ENCODE measurements at places on chromosomes 1 and 21.

GRCh38 chr1:31901838-31902509 lies 36.2 kb downstream of the PTP4A2 start:
- no peak for DNase-seq

DNA sequence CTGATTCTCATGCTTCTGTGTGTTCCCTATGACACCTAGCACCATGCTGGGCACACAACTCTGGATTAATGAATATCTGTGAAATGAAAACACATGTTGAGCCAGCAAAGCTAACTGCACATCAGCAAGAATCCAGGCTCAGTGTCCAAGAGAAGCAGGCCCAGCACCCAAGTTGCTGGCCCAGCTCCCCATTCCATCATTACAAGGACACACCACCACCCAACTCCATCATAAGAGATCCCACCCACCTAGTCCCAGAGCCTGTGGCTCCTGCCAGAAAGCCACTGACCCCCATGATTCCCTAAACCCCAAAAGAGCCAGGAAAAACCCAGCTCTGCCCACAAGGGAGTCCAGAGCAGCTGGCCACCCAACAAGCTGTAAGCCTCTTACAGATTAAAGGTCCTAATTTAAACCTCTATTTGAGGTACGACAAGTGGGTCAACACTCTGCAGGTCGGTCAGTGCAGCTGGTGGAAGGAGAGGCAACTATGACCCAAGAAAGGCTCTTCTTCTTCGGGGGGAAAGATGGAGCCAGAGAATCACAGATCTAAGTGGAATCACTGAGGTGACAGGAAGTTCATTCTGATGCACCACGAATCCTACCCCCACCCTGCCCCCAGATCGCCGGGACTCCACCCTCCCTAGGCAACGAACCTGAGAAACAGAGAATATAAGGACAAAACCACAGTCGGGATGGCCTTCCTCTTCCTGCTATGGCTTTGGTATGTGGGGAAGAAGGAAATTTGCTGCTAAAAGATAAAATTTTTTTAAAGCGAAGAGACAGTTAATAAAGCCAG lies 58.2 kb downstream of the CD34 start:
- no peak for DNase-seq

- no peak for DNase-seq
These were observed 142.4 kb downstream of the CD247 start for GRCh38 chr1:167375949-167376348.

DNA sequence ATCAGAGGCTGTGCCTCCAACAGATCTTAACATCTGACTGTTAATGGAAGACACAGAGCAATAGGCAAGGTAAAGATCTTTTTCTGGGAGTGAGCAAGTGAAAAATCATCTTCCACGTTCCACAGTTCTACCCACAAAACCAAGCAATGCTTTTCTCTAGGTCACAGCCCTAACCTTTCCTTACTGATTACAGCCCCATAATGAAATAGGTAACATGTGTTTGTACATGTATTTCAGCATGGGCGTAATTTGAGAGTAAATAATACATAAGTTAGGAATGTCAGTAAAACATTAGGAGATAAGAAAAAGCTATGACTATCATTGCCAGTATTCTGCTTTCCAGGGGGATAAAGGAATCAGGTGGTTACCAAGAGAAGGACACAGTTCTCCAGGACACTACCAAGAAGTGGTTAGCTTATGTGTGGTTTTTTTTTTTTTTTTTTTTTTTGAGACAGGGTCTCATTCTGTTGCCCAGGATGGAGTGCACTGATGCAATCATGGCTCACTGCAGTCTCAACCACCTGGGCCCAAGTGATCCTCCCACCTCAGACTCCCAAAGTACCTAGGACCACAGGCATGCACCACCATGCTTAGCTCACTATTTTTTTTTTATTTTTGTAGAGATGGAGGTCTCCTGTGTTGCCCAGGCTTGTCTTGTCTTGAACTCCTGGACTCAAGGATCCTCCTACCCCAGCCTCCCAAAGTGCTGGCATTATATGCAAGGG lies 72.0 kb downstream of the DAP3 start:
- DNase-seq = no peak

GRCh38 chr1:21032741-21033140 lies 144.0 kb downstream of the EIF4G3 start:
- no peak for DNase-seq

DNA sequence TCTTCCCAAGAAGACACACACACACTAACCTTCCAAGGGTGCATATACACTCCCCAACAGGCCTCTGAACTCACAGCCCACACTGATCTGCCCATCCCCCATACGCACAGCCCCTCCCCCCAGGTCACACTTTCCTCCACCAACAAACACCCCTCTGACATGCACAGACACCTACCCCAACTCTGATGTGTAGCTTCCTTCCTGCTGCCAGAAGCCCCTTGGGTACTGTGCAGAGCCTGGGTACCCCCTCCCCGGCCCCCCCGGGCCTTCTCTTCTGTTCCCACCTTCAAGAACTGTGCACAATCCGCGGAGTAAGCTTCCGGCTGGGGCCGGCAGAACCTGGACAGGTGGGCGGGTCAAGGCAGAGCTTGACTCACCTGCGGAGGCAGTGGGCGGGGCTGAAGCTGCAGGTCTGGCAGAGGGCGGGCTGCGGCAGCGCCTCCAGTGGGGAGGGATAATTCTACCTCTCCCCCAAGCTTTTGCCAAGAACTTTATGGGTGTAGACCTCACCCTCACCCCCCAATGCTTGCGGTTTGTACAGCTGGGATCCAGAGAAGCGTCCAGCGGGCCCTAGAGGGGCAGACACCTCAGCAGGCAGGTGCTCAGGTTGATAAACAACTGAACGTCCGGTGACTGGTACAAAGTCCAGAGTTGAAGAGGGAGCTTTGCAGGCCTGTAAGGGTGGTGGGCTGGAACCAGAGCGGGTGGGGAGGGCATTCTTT lies at the start of gene C1orf210:
C1orf210 (minus strand) TSS at position 313 of the 722 bp plus-strand sequence. CDS start 2,311 bp downstream, outside the sequence.
- no peak for DNase-seq

DNA sequence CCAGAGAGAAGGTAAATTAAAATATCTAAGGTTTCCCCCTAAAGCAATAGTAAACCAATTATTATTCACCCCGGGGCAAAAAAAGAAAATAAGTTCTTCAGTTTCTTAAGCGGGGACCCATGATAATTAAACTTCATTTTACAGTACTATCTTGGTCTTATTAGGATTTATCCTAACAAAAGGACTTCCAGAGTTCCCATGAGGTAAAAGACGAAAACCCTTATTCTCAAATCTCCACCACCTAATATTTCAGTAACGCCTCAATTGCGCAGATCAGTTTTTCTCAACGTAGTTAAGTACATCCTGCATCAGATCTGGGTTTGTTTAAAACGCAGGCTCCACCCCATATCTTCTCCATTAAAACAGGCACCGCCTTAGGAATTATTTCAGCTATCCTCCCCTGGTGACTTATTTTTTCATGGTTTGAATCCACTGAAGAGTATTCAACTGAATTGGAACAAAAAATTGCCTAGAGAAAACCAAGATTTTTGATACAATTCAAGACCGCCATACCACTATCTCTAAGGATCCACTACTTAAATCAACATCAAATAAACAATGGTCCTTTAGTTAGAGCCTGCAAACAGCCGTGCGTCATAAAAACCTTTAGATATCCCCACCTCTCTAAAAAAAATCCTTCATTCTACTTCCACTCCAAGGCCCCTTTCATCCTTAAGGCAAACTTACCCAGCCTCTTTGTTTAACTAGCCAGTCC lies 1.7 kb downstream of the MCL1 start:
- no peak for DNase-seq

GRCh38 chr1:225607355-225607754 lies 45.6 kb downstream of the ENAH start:
- DNase-seq = no peak

All from stimulated activated CD8-positive, alpha-beta memory T cell treated with anti-CD3 and anti-CD28 coated beads, Interleukin-7, amount 100 ng/mL, for 1 hour (primary cell).